Stimulated activated CD4-positive, alpha-beta T cell treated with anti-CD3 and anti-CD28 coated beads, Interleukin-1b, Interleukin-23, amount 100 ng/mL, for 1 hour (primary cell): ENCODE measurements at places on chromosomes 7 and 10.

DNA sequence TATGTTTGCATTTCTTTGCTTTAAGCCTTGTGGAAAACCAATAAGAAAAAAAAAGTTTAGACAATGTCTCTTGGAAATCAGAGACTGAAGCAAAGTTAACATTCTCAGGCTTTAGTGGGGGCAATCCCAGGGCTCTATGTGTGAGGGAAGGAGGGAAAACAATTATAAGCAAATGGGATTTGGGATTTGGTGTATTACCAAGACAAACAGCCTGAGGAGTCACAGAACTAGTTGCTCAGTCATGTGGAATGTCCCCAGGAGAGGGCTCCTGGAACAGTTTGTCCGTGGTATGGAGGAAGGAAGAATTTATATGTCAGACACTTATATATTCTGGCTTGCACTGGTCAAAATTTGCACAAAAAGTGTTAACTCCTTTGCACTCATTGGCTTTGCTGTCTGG is 562.9 kb upstream of the TPK1 start:
- no peak for DNase-seq

DNA sequence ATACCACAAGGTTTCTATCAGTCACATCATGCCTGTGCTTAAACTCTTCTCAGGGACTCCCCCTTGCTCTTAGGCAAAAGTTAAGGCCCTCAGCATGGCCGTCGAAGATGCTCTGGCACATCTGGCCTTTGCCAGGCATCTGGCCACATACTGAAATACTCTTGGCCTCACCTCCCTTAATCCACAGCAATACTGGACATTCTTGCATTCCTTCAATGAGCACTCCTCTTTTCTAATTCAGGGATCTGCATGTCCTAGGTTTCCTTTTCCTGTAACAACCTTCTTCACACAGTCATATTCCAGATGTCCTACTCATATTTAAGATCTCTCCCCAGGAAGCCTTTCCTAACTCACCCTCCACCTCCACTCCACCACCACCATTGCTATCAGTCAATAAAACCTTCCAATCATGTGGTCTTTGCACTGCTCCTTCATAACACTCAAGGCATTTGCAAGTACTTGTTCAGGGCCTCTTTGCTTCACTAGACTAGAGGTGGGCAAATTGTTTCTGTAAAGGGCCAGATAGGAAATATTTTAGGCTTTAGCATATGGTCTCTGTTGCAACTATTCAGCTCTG is 216.6 kb downstream of the KCNMA1 start:
- DNase-seq: no peak

DNA sequence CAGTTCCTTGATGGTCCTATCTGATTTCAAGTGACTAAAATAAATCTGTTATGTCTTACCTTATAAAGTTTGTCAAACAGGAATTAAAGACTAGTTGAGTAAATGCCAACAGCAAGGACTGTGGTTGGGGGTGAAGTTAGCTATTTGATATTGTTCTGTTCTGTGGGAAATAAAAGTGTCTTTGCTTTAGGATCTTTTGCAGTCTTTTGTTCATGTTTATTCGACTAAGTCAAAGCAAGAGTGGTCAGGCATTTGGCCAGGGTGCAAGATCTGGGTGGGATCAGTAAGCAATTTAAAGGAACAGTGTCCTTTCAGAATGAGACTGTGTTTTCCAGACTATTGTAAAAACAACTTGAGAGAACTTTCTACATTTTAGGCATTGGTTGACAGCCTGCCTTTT is at the start of gene COL28A1:
Gene COL28A1 (minus strand): TSS at position 183 of the 400 bp plus-strand sequence. CDS start 2,998 bp downstream, outside the sequence.
- DNase-seq: no peak

- no peak for DNase-seq
These were observed 295.5 kb upstream of the CDC14C start for GRCh38 chr7:48628793-48629349.

DNA sequence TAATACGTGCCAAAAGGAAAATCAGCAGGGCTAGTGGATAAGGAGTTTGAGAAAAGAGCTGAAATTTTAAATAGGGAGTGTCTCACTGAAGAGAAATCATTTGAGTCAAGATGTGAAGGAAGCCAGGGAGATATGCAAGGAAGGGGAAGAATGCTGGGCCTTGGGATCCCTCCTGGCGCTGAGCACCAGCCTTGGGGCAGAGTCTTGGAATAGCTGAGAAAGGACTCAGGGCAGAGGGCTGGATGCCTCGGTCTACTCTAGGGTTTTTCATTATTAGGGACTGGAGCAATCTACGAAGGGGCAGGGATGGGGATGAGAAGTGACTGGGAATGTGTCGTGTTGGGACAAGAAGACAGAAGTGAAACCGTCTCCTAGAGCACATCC is 484 bp downstream of the ZWINT start:
- no peak for DNase-seq

- DNase-seq: no peak
These were observed 345.2 kb upstream of the C7orf33 start for GRCh38 chr7:148245381-148245780.

- DNase-seq: no peak
These were observed 102.1 kb downstream of the DOCK4 start for GRCh38 chr7:112104120-112104519.
